Mucosa of gallbladder (tissue), 1 donor: ENCODE measurements at places on chromosomes 12 and 14. TPM values are rescaled to one million over a fixed set of nuclear protein-coding genes. Genes with fewer than 3 reads are reported as not detected.

ITPK1 gene
- total RNA-seq: 187 TPM

DNA sequence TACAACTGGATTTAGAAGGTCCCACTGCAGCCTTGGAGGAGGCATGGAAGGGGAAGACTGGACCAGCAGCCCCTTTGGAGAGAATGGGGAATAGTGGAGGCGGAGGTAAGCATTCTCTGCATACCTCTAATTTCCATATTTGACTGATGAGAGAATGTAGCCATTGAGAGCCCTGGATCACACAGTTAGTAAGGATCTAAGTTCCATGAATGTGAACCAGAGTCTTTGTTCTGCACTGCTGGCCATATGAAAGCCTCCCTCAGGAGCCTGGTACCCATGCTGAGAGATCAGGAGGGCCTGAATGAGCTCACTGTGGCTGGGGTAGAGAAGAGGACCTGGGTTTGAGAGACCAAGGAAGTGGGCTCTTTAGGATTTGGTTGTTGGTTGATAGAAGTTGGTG, 192.1 kb downstream of the TMEM132C start:
- no peak for DNase-seq

GRCh38 chr14:61569812-61570548, 125.3 kb upstream of the HIF1A start:
- DNase-seq: no peak

DNA sequence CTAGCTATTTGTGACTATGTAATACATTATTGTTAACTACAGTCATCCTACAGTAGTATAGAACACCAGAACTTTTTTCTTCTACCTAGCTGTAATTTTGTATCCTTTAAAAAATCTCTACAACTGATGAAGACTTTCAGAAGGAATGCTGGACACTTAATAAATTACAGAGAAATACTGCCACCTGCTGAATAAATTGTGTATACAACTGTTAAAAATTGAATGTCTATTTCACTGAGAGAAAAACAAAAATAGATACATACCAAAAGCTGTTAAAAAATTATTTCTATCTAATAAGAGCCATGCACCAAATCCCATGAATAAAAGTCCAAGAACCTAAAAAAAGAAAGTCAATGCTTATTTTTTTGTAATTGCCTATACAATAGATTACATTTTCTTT, 6.6 kb downstream of the TSPAN19 start:
- no peak for DNase-seq

DNA sequence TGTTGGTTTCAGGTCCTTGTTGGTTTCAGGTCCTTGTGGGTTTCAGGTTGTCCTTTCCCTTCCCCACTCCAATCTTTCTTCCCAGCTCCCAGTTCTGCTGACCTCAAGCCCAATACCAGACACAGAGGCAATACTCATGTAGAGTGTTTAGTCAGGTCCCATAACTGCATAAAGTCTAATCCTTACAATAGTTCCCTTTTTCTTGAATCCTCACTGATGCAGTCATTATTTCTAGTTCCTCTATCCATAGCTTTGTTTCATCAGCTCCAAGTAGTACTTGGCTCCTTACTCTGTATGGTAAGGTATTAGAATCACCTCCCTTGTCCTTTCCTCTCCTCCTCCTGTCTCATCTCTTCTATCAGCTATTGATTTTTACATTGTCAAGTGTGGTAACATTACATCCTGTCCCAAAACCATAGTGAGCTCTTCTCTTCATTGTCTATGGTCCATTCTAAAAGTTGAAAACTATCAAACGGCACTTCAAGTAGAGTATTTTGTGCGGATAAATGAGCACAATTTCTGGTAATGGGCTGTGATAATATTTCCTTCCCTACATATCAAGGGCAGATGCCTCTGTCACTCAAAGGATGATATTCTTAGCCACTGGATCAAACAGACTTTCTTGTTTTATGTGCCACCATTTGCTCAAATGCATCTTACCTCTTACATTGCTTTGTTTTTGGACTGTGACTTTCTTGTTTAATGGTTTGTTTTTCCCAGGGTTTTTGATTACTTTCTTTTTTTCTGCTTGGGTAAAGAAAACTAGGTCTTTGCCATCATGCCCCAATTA, 57.2 kb upstream of the JDP2 start:
- DNase-seq: no peak

DNA sequence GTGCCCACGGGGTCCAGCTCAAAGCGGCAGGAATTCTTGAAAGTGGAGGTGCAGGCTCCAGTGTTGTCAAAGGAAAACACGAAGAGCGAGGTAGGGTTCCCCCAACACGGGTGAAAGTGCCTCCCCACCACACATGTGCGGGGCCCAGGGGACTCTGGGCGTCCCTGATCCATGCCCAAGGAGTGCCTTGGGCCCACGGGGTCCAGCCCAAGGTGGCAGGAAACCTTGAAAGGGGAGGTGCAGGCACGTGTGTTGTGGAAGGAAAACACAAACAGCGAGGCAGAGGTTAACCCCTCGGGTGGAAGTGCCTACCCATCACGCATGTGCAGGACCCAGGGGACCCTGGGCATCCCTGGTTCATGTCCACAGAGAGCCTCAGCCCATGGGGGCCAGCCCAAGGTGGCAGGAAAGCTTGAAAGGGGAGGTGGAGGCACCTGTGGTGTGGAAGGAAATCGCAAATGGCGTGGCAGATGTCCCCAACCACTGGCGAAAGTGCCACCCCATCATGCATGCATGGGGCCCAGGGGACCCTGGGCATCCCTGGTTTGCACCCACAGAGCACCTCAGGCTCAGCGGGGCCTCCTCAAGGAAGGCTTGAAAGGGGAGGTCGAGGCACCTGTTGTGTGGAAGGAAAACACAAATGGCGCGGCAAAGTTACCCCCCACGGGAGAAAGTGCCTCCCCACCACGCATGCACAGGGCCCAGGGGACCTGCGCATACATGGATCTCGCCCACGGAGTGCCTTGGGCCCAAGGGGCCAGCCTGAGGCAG, 584.6 kb downstream of the ALG10 start:
- no peak for DNase-seq

- no peak for DNase-seq
These were observed 36.7 kb upstream of the RIMBP2 start for GRCh38 chr12:130752692-130753230.

PCNX4 gene
- 51.1 TPM for total RNA-seq

DNA sequence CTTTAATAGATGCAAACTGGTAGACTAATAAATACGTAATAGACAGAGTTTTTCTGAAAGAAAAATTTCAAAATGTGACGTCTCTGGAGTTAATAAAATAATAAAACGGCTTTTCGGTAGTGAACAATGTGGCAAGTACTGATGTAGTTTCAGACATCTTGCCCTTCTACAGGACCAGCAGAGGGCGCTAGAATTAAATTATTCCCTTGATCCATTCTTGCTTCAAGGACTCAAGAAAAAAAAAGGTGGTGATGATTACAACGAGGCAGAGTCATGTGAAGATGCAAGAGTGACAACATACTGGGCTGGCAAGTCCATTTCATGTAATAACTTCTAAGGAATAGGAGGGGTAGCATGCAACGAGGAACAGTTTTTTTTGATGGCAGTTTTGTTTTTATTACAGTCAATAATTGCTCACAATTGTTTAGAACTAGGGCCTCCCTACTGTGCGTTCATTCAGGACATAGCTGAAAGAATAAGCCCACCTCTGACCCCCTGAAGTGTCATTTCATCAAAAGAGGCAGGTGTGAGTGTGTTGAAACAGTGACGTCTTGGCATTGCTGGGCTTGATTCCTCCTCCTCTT, 101.0 kb upstream of the GZMB start:
- DNase-seq: peak; percentile 60

GRCh38 chr14:103558071-103558882, 4.2 kb downstream of the BAG5 start:
- DNase-seq: no peak

DNA sequence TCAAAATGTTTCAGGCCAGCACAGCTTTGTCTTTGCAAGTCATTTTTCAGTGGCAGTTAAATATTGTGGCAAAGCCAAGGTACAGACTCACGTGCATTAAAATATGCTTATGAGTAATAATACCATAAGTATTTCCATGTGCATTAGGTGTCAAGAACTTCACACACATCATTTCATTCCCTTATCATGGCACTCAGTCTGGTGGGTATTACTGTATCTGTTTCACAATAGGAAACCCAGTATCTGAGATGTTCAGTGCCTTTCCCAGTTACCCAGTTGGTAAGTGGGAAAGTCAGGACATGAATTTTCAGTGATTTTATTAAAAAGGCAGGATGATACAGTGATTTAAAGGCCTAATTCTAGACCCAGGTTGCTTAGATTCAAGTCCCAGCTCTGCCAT, 52.9 kb downstream of the IFNG start:
- DNase-seq: no peak

- DNase-seq: no peak
These were observed 35.5 kb downstream of the JAG2 start for GRCh38 chr14:105132921-105133654.

CPM gene
- 61.5 TPM for total RNA-seq

TAS2R20 gene
- 0.89 TPM for total RNA-seq

DNA sequence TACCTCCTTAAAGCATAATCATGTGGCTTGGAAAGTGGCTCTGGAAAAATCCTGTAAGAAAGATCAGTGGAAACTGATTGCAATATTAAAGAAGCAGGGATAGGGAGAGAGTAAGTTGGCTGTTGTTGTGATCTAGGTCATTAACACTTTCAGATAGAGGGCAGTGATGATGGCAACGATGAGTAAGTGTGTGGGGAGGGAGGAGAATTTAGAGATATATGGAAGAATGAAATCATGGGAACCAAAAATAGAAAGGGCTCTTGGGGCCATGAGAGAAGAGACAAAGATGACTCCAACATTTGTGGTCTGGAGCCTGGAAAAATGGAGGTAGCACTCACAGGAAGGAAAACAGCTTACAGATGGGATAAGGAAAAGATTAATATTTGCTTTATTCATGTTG, 23.3 kb downstream of the SNRPF start:
- DNase-seq: no peak

DNA sequence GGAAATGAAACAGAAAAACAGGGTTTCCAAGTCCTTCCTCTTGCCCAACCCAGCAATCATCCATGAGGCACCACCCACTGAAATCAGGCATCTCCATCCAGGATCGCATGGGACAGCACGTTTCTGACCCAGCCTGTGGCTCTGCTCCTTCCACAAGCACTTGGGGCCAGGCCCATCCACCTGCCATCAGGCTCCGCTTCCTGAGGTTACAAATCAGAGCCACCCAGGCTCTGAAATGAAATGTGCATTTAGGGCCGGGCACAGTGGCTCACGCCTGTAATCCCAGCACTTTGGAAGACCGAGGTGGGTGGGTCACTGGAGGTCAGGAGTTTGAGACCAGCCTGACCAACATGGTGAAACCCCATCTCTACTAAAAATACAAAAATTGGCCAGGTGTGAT, 717 bp upstream of the KRT78 start:
- no peak for DNase-seq

RIPK3 gene
- total RNA-seq: 56.5 TPM

SPIC gene
- total RNA-seq: not detected

DNA sequence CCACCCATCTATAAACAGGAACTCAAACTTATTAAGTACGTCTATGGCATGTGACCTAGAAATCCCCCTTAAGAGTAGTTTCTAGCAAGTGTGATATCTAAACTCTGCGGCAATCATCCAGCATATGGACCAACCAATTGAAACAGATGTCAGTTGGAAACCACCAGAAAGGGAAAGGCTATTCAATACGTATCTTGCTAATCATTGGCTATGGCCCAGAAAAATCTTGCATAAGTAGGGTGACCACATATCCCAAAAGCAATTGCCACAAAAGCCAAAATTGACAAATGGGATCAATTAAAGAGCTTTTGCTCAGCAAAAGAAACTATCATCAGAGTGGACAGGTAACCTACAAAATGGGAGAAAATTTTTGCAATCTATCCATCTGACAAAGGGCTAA, 24.2 kb downstream of the SYNJ2BP start:
- DNase-seq: no peak

DNA sequence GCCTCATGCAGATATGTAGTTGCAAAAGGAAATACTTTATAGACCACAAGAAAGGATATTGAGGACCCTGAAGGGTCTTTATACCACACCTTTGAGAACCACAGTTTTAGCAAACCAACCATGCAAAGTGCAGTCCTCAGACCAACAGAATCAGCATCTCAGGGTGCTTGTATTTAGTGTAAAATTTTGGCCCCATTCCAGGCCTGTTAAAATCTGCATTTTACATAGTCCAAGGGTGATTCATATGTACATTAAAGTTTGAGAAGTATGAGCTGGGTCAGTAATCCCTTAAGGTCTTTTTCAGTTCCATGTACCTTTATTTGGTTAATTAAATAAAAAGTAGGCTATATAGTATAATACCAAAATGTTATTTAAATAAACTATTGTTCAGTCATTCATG, 91.2 kb downstream of the WNK1 start:
- DNase-seq: no peak

DNA sequence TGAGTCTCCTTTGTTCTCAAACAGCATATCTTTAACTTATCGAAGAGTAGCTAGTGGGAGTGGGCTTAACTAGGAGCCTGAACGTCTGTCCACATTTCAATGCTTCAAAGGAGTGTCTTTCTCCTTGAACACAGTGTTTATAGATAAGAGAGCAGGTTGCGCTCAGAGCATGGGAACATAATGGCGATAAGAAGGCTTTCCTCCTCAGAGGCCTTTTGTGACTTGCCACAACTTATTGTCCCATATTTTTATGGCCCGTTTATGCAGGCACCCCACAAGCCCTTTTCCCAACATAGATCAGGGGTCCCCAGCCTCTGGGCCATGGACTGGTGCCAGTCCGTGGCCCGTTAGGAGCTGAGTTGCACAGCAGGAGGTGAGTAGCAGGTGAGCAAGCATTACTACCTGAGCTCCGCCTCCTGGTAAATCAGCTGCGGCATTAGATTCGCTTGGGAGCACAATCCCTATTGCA, 2.6 kb upstream of the DDX47 start:
- no peak for DNase-seq

DCAF11 gene
- total RNA-seq: 91.8 TPM

- no peak for DNase-seq
These were observed 90.7 kb downstream of the NINJ2 start for GRCh38 chr12:572532-572899.

DNA sequence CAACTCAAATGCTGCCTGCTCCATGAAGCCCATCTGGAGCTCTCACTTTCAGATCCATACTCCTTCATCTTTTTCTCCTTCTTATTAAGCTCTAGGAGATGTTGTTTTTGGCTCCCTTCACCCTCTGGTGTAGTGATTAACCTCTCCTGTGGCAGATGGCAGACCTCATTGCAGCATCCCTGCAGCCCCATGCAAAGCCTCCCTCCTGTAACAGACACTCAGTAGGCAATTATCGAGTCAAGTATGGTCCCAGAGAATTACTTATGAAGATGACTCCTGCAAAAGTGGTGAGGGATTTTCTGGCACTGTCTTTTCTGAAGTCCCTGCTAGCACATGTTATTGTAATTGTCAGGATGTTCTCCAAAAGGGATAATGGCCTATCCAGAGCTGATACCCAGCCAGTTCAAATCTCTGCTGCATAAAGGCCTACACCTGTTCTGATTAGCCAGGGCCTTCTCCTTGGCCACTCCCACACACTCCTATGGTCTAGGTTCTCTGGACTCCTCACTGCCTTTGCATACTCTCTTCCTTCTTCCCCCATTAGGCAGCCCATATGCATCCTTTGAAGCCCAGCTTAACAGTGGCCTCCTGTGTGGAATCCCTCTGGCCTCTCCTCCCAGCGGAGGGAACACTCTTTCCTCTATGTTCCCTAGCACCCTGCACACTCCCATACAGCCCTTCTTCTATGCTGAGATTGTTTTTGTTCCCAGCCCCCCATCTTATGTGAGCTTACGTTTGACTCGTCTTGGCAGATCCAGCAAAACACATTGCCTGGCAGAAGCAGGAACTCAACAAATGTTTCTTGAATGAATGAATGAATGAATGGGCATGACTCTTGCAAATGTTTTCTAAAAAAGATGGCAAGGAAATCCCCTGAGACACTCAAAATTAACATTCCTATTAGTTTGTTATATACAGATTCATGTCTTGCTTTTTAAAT, 43.9 kb upstream of the MDM1 start:
- DNase-seq: no peak

VWF gene
- 97.3 TPM for total RNA-seq
